ENCODE measurements at places on chromosomes 3 and 15.

GRCh38 chr3:47956521-47956920 is 59.7 kb downstream of the MAP4 start:
- no peak for DNase-seq

- no peak for DNase-seq
Observed at GRCh38 chr15:89587955-89588354, 12.7 kb downstream of the TICRR start.

DNA sequence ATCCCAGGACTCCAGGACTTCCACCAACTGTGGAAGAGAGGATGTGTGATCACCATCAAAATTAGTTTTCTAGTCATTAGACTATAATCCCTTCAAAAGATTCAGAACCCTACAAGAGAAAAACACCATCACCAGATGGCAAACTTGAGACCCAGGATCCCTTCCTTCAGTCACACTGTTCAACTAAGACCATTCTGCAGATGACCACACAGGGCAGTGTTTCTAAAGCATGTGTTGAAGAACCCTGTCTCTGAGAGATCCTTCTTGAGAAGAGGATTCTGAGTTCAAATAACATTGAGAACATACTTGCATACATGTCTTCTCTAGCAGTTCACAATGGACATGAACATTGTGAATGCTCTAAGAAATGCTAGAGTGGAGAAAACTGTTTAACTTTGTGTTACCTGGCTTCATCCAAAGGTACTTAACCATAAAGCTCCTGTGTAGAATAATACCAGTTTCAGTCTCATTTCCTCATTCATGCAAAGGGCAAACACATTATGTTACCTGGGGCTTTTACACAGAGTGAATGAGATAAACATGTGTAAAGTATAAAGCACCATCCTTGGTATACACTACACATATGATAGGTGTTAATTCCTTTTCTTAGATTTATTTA is 2.4 kb upstream of the ADGRG7 start:
- DNase-seq = no peak

DNA sequence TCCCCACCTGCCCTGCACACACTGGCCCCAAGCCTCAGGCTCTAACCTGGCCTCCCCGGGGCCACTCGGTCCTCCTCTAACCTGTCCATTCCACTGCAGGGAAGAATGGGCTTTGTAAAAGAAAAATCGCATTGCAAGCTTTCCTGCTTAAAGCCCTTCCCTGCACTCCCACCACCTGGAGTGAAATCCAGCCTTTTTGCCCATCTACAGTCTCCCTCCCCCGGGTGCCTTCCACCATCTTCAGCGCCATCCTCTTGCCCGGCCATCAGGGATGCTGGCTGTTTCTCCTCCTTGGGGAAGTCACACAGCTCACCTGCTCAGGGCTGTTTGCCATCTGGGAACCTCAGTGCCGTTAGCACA is 266.9 kb downstream of the OCA2 start:
- no peak for DNase-seq

DNA sequence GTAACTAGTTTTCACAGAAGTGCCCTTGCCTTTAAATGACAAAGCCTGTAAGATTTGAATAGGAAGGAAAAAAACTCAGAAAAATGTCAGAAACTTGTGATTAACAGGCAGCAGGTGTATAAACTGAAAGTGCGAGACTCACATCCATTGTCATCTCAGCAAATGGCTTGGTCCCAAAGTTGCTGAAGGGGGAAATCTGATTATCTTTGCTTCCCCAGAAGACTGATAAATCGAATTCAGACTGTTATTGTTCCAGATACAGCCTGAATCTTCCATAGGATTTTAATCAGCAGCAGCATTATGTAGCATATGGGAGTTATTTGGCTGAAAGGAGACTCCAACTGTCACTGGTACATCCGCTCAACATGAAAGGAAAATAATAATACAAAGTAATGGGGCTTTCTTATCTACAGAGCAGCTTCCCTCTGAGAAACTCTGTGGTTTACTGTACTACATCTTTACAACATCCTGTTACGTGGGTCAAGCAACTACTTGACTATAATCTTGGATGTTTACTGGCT is 550.4 kb upstream of the CCDC54 start:
- no peak for DNase-seq

DNA sequence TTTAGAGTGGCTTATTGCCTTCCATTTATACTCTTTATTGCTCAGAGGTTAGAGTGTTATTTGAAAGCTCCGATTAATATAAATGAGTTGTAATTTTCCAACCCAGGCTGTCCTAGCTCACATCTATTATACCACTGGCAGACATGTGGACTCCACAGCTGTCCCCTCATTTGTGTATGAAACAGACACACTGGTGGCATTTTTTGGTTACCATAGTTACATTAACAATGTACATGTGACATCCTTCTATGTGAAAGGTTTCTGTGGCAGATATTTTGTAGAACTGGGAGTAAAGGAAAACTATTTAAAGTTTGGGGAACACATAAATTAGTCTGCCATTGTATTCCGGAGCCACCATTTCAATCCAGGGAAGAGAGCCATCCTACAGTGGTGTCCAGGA is 5.3 kb downstream of the LRRN1 start:
- no peak for DNase-seq

DNA sequence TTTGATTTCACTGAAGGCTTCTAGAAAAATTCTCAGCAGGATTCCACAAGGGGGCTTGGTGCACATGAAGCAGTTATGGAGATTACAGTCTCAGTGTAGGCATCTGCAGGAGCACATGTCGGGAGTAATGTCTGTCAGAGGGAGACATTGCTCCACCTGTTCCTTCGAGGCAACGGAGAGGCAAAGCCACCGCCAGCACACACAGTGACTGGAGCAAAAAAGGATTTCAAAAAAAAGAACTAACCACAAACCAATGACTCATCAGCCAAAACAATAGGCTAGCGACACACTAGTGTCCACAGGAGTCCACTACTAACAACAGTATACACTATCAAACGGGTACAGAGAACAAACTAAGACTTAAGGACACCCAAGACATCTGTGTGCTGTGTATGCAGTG is 68.9 kb downstream of the NPTN start:
- no peak for DNase-seq

GRCh38 chr3:171849617-171850319 is 6.6 kb downstream of the TMEM212 start:
- DNase-seq = no peak

GRCh38 chr15:56411122-56411749 is 46.0 kb downstream of the TEX9 start:
- DNase-seq = no peak

DNA sequence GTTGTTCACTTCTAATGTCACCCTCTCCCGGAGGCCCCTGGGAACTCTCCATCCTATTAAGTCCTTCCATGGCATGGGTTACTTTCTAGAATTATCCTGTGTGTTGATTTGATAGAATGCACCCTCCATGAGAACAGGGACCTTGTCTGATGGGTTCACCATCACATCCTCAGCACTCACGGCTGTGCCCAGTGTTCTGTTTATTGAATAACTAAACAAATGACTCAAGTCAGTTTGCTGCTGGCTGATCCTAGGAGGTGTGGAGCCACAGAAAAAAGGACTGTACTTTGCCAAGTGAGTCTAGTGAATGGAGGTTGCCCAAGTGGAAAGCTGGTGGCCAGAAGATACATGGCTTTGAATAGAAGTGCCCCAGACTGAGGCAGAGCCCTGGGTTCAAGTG is 48.5 kb upstream of the RAB6B start:
- DNase-seq = no peak

GRCh38 chr15:75733761-75734651 is 21.4 kb upstream of the CSPG4 start:
- no peak for DNase-seq

GRCh38 chr3:28816017-28816416 is 464.9 kb upstream of the RBMS3 start:
- DNase-seq = no peak

- no peak for DNase-seq
Observed at GRCh38 chr3:56347219-56347871, 120.9 kb downstream of the ERC2 start.

- no peak for DNase-seq
Observed at GRCh38 chr15:62896380-62896866, 146.1 kb upstream of the TPM1 start.

- DNase-seq = no peak
Observed at GRCh38 chr3:17640466-17640865, 102.0 kb downstream of the TBC1D5 start.

DNA sequence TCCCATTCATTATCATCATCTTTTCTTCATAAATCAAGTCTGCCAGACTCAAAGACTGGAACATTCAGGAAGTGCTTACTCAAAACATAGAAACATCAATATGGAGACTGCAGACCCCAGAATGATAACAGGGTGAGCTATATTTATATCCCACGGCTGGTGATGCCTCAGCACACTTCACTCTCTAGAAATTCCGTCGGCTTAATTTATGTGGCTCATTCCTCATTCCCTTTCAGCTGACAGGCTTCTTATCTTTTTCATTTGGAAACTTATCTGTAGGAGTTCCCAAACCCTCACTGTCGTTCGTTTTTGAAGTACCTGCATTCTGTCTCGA is 45.5 kb downstream of the RFTN1 start:
- no peak for DNase-seq

DNA sequence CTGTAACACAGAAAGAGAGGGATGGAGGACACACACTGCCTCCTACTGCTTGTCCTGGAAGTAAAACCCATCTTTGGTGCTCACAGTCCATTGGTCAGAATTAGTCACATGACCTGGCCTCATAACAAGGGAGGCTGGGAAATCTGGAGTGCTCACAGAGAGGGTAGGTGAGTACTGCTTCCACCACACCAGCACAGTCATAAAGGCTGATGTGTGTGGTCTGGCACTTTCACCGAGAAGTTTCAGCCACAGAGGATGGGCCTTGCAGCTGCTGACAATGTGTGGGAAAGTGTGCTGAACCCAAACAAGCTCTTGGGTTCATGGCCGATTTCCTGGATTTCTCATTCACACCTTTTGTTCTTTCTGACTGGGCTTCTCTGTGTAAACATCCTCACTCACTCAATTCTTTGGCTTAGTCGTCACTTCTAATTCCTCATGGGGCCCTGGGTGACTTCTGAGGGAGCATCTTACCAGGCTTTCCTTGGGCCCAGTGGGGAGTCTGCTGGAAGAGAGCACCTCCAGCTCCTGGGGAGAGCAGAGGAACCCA is 100.7 kb downstream of the ASB7 start:
- no peak for DNase-seq

DNA sequence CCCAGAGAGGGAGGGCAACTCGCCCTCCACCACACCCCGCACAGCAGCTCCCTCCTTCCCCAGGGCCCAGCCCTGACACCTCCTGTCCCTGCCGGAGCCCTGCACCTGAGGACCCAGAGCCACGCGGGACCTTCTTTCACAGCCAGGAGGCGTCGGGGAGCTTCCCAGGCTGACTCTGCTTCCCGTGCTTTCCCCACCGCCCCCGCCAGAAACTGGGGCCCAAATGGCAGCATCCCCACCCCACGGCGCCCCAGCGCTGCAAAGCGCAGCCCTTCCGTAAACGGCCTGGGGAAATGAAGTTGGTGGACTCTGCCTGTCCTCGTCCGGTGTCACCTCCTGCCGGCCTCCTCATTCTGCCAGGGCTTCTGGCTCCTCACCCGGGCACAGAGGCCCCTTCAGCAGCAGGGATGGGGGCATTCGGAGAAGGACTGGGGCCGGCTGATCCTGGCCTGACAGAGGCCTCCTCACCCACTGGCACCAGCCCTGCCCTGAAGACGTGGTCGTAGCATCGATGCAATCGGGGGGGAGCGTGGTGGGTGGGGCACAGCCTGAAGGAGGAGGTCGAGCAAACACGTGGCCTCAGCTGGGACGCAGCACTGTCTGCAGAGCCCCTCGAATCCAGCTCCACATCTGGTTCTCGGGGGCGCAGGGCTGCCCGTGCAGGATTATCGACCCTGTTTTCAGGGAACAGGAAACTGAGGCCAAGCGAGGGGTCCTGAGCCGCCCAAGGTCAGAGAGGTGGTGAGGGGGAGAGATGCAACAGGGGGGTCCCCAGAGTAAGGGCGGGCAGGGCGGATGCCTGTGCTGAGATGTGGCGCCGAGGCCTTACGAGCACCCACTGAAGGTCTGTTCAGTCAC is 235.4 kb downstream of the XXYLT1 start:
- DNase-seq = no peak

- no peak for DNase-seq
Observed at GRCh38 chr15:60494108-60494507, 15.2 kb upstream of the ICE2 start.

- DNase-seq = no peak
Observed at GRCh38 chr3:65776081-65776480, 262.6 kb downstream of the MAGI1 start.

- no peak for DNase-seq
Observed at GRCh38 chr15:90845201-90845949, 23.0 kb upstream of the FURIN start.

- DNase-seq = no peak
Observed at GRCh38 chr15:47674586-47675232, 42.6 kb upstream of the SEMA6D start.

DNA sequence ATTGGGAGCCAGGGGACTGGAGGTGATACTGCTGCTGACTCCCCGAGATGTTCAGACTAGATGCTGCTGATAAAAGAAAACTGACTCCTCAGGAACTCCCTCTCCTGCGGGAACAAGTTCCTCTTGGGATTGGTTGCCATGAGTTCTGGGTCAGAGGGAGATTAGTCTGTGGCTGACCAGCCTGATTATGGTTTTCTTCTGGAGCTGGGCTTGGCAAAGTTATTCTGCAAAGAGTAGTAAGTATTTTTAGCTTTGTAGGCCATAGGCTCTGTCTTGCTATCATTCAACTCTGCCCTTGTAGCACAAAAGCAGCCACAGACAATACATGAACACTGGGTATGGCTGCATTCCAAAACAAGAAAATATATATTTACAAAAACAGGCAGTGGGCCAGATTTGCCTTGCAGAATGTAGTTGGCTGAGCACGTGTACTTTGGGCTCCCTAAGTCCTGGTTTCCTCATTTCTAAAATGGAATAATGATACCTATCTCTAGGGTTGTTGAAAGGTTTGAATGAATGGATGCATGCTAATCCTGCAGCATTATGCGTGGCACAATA is 796.8 kb downstream of the AGBL1 start:
- no peak for DNase-seq

DNA sequence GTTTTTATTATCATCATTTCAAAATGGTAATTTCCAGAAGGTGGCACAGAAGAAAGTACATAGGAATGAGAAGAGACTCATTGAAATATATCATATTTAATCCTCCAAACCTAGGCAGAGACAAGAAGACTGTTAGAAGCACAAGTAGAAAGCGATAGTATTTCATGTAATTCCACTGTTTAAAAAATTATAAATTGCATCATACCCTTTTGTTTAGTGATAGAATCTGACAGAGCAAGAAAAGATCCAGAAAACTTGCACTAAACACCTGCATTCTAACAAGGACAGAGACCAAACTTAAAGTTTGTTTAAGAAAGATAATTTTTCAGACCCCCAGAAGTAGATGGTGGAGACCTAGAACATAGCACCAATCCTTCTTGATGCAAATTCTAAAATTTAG is 56.9 kb upstream of the CD96 start:
- DNase-seq = no peak

GRCh38 chr15:85142312-85142711 is 160.7 kb downstream of the PDE8A start:
- no peak for DNase-seq

Measured in stimulated activated CD8-positive, alpha-beta memory T cell treated with anti-CD3 and anti-CD28 coated beads, Interleukin-4, amount 100 ng/mL, for 1 hour (primary cell).